ENCODE measurements at places on chromosomes 4 and X.

DNA sequence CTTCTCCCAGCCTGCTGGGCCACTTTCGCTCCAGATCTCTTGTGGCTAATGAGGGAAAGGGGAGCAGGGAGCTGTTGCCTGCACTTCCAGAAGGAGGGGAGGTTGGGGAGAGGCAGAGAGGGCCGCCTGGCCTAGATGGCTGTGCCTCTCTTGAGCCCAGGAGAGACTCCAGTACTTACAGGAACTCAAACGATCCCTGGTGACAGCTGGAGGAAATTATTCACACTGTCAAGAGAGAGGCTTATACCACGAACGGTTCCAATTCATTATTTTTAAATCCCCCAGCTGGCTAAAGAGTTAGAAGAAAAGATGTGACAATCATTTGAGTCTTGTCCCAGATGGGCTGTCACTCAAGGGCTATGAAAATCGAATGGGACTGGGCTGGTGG lies 96.1 kb downstream of the PHKA2 start:
- H3K4me3 ChIP-seq = no peak overlapping the region
- H3K27ac ChIP-seq = no peak overlapping the region
- H3K27me3 ChIP-seq = no peaks in the 10 kb centered on the region
- no peaks in the 10 kb centered on the region for H3K36me3 ChIP-seq

DNA sequence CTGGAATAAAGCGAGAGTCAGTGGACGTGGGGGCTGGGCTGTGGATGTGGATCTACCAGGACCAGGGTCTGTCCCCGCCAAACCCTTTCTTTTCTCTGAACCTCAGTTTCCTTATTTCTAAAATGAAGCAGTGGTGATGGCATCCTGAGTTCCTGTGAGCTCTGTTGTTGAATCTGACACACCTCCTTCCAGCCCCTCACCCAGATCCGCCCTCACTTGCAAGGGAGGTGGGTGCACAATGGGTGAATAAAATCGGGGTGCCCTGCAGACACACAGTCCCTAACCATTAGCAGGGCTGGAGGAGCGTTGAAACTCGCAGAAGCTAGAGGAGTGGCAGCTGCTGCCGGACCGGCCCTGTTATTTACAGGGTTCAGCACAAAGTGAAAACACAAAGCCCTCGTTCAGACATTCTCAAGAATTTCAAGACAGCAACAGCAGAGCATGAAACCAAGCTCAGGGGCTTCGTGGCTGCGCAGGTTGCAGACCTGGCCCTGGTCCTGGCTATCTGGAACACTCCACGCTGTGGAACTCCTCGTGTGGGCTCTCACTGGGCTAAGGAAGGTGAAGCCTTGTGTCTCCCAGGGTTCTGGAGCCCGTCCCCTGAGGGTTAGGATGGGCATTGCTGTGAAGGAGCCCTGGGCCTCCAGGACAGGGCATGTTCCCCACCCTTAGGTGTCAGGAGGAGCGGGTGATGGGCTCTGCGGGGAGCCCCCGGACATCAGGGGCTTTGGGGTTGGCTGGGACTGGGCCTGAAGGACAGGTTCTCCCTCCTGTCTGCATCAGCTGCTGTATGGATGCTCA lies 42.9 kb downstream of the PSAPL1 start:
- no peaks in the 10 kb centered on the region for H3K27me3 ChIP-seq
- H3K4me3 ChIP-seq = no peak overlapping the region

GRCh38 chr4:92172203-92172602 lies 131.6 kb upstream of the GRID2 start:
- no peaks in the 10 kb centered on the region for H3K36me3 ChIP-seq
- no peaks in the 10 kb centered on the region for H3K4me1 ChIP-seq
- H3K27ac ChIP-seq = no peak overlapping the region
- no peaks in the 10 kb centered on the region for H3K27me3 ChIP-seq
- DNase-seq = no peak
- H3K4me3 ChIP-seq = no peak overlapping the region

- H3K4me1 ChIP-seq = no peaks in the 10 kb centered on the region
- H3K27me3 ChIP-seq = no peaks in the 10 kb centered on the region
- DNase-seq = no peak
- no peaks in the 10 kb centered on the region for H3K36me3 ChIP-seq
Measured at GRCh38 chr4:41178372-41179370, 35.7 kb downstream of the APBB2 start.

- no peak overlapping the region for H3K27ac ChIP-seq
- H3K4me1 ChIP-seq = peaks cover 24% of the 10 kb centered on the region
- H3K27me3 ChIP-seq = no peaks in the 10 kb centered on the region
- H3K36me3 ChIP-seq = no peaks in the 10 kb centered on the region
- H3K4me3 ChIP-seq = peak overlapping the region; percentile 49
Measured at GRCh38 chr4:48047896-48048295, 31.3 kb downstream of the NIPAL1 start.

GRCh38 chr4:153366486-153366885 lies 22.0 kb downstream of the MND1 start:
- no peak for DNase-seq
- no peaks in the 10 kb centered on the region for H3K4me1 ChIP-seq
- H3K27ac ChIP-seq = no peak overlapping the region
- H3K36me3 ChIP-seq = peaks cover 47% of the 10 kb centered on the region
- H3K4me3 ChIP-seq = no peak overlapping the region

GRCh38 chrX:103845165-103845653 lies 13.2 kb upstream of the RAB9B start:
- no peaks in the 10 kb centered on the region for H3K27me3 ChIP-seq
- H3K36me3 ChIP-seq = no peaks in the 10 kb centered on the region
- H3K4me1 ChIP-seq = peaks cover 4% of the 10 kb centered on the region
- no peak overlapping the region for H3K27ac ChIP-seq

- no peaks in the 10 kb centered on the region for H3K4me1 ChIP-seq
- peak; percentile 36 for DNase-seq
- no peaks in the 10 kb centered on the region for H3K36me3 ChIP-seq
- no peak overlapping the region for H3K27ac ChIP-seq
- no peak overlapping the region for H3K4me3 ChIP-seq
- H3K27me3 ChIP-seq = peaks cover 8% of the 10 kb centered on the region
Measured at GRCh38 chrX:9873952-9874351, 87.7 kb downstream of the SHROOM2 start.

DNA sequence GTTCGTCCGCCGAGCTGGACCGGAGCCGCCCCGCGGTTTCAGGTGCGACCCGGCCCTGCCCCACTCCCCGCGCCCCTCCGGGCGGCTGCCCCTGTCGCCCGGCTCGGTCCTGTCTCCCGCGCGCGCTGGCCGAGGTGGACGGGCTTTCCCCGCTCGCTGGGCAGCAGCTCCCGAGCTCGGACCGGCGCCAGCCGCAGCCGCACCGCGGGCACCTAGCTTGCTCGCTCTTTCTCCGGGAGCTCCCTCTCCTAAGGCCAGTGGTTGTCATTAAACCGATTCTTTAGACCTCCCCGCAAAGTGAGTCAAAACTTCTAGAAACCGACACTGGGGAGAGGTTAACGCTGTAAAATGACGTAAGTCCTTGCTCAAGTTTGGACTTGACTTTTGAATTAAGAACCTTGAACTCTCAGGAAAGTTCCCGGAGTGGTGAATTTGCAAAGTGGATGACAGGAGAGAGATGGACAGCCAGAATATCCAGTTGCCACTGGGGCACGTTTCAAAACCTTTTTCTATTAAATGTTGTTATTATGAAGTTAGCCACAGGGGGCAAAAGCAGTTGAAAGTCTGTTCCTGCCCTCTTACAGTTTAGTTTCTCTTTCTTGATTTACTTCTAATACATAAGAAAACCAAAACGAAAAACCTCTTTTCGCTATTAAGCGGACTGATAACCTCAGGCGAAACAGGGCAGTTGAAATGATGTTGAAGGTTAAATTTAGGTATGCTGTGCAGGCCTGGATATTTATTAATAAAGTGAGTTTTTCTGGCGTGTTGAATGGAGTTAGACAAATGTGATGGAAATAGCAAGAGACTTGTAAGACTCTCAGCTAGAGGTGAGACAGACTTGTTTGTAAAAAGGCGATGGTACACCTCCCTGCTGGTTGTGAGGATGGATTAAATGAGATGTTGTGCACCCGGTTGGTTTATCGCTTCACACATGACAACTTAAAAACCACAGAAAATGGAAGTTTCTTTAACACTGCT lies 847 bp downstream of the PI4K2B start:
- peak; percentile 91 for DNase-seq
- H3K36me3 ChIP-seq = no peaks in the 10 kb centered on the region
- no peaks in the 10 kb centered on the region for H3K27me3 ChIP-seq
- peaks cover 8% of the 10 kb centered on the region for H3K4me1 ChIP-seq

DNA sequence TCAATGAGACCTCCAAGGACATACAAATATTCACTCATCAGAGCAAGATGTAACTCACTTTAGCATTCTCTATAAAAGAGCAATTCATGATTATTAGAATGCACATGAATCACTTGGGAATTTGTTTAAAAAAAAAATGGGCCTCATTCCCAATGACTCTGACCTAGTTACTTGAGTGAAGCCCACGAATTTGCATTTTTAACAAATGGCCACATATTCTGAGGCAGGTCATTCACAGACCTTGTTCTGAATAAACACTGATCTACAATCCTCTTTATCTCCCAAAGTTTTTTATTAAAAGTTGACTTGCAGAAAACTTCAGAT lies 255.1 kb upstream of the VEGFC start:
- H3K27ac ChIP-seq = no peak overlapping the region
- no peak overlapping the region for H3K4me3 ChIP-seq
- no peaks in the 10 kb centered on the region for H3K36me3 ChIP-seq
- no peaks in the 10 kb centered on the region for H3K4me1 ChIP-seq
- no peak for DNase-seq
- no peaks in the 10 kb centered on the region for H3K27me3 ChIP-seq

DNA sequence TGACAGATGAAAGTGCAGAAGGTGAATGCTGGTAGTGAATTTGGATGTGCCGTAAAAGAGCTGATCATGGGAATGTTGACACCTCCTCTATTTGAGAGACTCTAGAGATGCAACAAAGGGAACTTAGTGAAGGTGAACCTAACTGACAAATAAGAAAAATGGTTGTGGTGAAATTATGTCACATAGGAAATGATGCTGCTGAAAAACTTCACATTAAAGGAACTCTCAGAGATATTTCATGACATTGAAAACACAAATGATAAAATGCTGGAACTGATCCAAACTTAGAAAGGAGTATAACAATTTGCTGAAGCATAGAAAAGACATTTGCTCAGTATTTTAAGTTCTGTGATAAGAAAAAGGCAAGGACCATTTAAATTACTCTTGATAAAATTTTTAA lies 31.9 kb downstream of the MGAT4D start:
- no peaks in the 10 kb centered on the region for H3K36me3 ChIP-seq
- no peak overlapping the region for H3K4me3 ChIP-seq
- no peak overlapping the region for H3K27ac ChIP-seq
- peak; percentile 22 for DNase-seq

DNA sequence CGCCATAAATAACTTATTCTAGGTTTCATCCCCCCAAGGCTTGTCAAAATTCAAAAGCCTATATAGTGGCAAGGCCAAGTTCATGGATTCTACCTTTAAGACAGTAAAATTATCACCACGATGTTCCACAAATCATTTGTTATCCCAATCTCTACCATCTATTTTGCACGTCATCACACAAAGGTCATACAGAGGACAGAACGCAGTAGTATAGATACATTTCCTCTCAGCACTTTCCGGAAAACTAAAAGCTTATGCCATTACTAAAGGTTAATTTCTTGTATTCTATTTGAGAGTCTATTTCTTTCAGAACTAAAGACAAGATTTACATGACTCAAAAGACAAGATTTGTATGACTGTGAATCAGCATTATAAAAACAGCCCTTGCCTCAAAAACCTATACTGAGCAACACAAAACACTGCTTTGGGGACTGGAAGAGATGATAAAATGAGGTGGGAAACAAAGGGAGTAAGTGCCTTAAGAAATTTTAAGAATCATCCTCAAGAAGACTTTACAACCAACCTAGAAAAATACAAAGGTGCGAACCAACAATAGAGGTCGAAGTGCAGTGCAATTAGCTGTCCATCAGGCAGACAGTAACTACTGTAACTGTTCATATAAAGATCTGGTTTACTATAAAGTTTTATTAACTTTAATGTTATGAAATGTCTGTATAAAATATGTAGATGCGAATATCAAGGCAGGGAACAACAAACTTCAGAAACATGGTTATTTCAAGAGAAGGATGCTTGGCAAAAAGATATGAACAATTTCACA lies 7.6 kb downstream of the UBE2D3 start:
- H3K27ac ChIP-seq = peak overlapping the region; percentile 16
- H3K36me3 ChIP-seq = peaks cover 54% of the 10 kb centered on the region
- no peaks in the 10 kb centered on the region for H3K27me3 ChIP-seq
- H3K4me3 ChIP-seq = no peak overlapping the region
- no peak for DNase-seq

- peak; percentile 26 for DNase-seq
- H3K36me3 ChIP-seq = no peaks in the 10 kb centered on the region
- no peaks in the 10 kb centered on the region for H3K4me1 ChIP-seq
- no peaks in the 10 kb centered on the region for H3K27me3 ChIP-seq
- H3K27ac ChIP-seq = peak overlapping the region; percentile 27
Measured at GRCh38 chr4:150572704-150573504, 9.0 kb upstream of the MAB21L2 start.

DNA sequence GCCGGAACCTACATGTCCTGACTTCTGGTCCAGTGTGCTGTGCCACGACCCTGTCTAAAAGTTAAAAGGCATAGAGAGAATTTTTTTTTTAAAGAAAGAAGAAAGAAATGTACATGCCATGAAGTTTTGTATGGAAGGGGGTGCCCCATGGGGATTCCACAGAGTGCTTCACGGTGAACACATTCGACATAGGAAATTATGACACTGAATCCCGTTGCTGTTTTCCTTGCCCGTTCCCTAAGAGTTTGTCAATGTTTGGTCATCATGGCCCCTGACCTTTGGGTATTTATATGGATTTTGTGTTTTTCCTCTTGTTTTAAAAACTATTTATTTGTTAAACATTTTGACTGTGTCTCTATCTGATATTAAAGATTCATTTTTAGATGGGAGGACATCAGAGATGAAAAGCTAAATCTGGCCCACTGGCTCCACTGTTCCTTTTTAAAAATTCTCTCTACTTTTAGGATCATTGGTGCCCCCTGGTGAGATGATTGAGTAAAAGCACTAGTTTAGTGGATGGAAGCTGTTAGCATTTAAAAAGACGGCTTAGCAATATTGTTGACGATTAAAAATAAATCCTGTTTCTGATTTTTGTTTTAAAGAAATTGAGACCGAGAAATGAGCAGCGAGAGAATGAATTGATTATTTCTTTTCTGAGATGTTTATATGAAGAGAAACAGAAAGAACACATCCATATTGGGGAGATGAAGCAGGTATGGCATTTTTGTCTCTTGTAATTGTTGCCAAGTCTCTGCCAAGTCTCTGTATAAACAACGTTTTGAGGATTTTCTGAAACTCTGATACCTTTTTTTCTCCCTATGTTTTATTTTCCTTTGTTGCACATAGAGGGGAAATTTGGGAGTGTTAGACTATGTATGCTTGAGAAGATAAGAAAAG lies 75.0 kb downstream of the PTTG2 start:
- peaks cover 19% of the 10 kb centered on the region for H3K36me3 ChIP-seq
- H3K27ac ChIP-seq = no peak overlapping the region
- peak; percentile 65 for DNase-seq
- H3K4me3 ChIP-seq = no peak overlapping the region
- H3K4me1 ChIP-seq = no peaks in the 10 kb centered on the region

DNA sequence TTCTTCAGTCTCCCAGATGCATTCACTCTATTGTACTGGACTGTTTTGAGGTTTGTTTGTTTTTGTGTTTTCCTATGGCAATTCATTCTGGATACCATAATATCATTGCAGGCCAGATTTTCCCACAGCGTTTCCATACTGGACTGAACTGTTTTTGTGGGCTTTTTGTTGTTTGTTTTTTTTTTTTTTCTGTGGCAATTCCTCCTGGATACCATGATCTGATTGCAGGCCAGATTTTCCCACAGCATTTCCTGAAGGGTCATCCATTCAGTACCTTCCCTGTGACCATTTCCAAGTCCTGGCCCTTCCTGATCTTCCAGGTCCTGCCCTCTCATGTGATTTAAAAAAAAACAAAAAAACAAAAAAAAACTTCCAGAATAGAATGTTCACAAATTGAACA lies 33.9 kb upstream of the FAM241A start:
- no peaks in the 10 kb centered on the region for H3K27me3 ChIP-seq
- DNase-seq = no peak
- H3K36me3 ChIP-seq = no peaks in the 10 kb centered on the region
- no peak overlapping the region for H3K27ac ChIP-seq
- peaks cover 18% of the 10 kb centered on the region for H3K4me1 ChIP-seq
